ENCODE measurements at places on chromosomes 7 and 10.

DNA sequence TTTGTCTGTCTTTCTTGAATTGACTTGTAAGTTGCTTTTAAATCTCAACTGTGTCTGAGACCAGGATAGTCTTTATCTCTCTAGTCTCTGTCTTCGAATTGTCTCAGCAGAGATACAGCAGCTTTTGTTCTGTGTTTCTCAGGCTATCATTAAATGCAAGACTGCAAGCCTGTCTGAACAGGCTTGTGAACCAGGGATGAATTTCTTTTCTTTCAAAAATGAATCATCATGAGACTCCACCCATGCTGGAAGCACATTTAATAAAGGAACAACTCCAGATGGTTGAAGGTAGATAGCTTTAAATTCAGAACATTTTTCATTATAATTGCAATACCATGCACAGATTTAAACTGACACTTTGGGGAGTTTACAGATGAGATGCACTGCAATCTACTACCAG, 155.9 kb downstream of the SEC23IP start:
- no peak for DNase-seq

GRCh38 chr10:98257961-98258360, 10.0 kb downstream of the LOXL4 start:
- DNase-seq: no peak

DNA sequence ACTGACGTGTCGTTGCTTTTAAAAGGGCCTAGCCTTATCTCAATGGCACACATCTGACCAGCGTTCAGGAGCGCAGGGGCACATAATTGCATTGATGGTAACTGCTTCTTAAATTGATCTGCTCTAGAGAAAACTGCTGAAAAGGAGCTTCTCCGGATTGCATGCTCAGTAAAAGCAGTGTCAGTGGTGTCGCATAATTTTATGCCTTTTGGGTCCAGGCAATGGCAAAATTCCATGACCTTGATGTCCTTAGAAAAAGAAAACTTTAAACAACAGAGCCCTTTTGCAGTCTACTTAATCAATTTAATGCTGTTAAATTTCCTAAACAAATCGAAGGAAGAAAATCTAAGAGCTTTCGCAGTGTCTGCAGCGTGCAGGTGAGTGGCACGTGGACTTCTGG, 75.7 kb downstream of the PTPRE start:
- DNase-seq: no peak

- DNase-seq: no peak
Measured at GRCh38 chr10:46282842-46283574, 3.8 kb upstream of the ANTXRL start.

GRCh38 chr10:51230887-51231585, 156.7 kb downstream of the PRKG1 start:
- DNase-seq: no peak

GRCh38 chr10:117550599-117551329, 8.2 kb downstream of the EMX2 start:
- no peak for DNase-seq

DNA sequence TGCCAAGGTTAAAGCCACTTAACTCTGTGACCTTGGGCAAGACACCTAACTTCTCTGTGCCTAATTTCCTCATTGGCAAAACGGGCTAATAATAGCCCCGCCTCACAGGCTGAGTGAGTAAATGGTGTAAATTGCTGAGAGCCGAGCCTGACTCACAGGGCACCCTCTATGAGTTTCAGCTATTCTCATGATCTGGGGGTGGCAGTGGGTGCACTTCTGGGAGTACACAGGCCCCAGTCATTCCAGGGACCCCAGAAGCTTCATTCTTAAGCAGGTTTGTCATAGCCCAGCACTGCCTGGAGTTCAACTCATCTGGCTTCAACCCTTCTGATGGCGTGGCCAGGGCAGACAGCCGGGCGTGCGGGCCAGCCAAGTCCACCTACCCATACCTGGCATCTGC, 137.2 kb downstream of the GRID1 start:
- no peak for DNase-seq

- no peak for DNase-seq
Measured at GRCh38 chr10:84194424-84195043, at the start of gene CDHR1. TSS of gene CDHR1 (plus strand) at chr10:84194537. CDS start at chr10:84194761, 224 bp downstream.

- no peak for DNase-seq
Measured at GRCh38 chr10:586151-586550, 103.3 kb downstream of the DIP2C start.

DNA sequence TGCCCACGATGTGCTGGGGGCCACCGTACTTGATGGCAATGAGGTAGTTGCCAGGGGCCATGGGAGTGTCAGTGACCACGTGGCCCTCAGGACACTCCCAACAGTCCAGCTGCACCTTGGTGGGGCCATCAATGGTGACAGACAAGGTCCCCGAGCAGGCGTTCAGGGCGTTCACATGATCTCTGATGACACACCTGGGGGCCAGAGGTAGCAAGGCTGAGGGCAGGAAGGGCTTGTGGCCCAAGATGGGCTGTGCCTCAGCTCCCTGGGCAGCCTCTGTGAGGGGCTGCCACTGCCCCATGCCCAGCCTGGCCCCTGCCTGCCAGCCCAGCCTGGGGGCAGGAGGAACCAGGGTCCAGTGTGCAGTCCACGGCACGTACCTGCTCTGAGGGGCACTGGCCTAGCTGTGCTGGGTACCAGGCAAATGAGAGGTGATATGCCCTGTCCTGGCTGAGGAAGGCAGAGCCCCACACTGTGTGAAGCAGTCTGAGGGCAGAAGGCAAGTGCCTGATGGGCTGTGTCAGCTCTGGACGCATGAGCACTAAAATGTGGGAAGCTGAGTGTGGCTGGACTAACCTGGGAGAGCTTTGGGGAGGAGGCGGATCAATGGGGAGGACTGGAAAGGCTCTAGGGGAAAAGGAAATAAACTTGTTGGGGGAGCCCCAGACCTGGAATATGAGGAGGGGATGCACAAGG, 3.5 kb upstream of the KCP start:
- DNase-seq: no peak

DNA sequence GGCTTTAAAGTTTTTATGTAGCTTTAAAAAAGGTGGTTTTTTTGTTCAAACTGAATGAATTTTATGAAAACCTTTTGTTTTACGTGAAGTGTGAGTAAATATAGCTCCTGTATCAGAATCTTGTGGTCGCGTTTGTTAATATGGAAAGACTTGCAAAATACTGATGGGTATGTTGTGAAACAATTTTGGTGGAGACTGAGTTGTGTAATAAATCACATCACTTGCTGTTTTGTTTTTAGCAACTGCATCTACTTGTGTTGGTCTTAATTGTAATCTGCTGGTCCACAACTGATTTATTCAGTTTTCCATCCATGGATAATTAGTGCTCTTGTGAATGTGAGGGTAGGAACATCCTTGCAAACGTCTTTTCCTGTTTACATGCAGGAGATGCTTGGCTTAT, 10.5 kb downstream of the PLXDC2 start:
- no peak for DNase-seq

DNA sequence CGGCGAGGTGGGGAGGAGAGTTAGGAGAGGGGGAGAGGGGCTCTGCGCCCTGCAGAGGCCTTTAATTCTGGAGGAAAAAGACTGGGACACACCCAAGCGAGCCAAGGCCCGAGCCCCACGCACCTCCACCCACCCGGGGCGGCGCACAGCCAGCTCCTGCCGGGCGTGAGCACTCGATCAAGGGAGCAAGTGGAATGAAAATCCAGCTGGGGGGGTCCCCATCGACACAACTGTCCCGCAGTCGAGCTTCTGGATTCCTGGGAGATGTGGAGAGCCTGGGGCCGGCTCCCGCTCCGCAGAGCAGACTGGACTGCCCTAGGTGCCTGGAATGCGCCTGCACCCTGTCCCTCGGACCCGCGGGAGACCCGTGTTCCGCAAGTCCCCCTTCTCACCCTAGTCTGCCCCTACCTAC, 7.4 kb upstream of the EN2 start:
- DNase-seq: no peak

- DNase-seq: no peak
Measured at GRCh38 chr10:119715628-119716505, 10.0 kb upstream of the INPP5F start.

- no peak for DNase-seq
Measured at GRCh38 chr7:154853063-154853726, 149.7 kb downstream of the PAXIP1 start.

Data from memory B cell (primary cell).